ENCODE measurements at places on chromosomes 6 and 20.

DNA sequence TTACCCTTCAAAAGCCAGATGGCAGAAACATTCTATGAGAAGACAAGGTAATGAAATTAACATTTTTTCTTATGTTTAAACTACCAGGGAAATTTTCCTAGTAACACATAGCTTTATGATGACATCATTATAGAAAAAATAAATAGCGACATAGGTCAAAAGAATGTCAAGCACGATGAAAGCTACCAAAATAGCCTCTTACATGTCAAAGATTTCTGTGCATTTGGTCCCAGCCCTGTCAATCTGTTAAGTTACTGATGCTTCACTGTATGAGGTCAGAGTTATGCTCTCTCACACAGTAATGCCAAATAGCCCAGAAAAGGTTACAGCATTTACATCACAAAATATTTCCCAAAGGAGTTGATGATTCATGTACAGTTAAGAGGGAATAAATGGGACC is 199.8 kb upstream of the DEFB112 start:
- peak; percentile 4 for DNase-seq

DNA sequence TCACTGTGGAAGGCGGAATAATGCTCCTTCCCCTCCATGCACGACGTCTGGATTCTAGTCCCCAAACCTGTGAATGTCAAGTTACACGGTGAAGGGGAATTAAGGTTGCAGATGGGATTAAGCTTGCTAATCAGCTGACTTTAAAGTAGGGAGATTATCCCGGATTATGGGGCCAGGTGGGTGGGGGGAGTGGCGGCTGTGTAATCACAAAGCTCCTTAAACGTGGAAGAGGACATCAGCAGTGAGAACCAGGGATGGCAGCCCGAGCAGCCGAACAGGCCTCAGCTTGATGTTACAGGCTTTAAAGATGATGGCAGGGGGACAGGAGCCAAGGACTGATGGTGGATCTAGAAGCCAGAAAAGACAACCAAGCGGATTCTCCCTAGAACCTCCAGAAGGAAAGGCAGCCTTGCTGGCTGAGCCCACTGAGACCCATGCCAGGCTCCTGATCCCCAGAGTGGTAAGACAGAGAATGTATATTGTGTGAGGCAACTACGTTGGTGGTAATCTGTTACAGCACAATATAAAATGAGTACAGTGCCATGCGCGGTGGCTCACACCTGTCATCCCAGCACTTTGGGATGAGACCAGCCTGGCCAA is 117.5 kb downstream of the SCML4 start:
- DNase-seq: no peak

DNA sequence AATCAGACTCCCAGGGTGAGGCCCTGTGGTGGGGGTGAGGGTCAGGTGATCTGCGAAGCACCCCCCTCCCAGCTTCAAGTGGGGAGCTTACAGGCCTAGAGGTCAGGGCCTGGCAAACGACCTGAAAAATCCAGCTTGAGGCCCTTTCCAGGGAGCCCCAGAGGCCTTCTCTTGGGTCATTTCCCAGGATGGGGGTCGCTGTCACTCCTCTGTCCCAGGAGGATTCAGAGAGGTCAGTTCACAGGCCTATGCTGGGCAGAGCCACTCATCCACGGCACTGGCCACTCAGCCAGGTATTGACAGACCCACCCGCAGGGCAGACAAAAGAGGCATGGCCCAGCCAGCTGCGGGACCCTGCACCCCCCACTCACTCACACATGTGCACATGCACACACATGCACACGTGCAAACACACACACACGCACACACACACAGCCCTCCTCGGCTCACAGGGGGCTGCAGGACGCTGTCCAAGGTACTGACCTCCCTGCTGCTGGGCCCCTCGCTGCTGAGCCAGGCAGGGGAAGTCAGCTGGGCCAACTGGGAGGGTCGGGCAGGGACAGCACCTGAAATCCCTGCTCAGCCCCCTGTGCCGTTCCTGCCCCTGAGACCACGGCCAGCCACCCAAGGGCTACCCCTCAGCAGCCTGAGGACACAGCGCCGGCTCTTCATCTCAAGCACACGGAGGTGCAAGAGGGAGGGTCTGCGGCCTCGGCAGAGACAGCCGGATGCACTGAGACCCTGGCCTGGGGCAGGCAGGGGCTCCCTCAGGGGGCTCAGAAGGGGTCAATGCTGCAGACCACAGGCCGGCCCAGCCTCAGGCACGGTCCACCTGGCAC is 113.8 kb downstream of the TAF4 start:
- no peak for DNase-seq

- DNase-seq: peak; percentile 78
These were observed 211.1 kb downstream of the ANKRD60 start for GRCh38 chr20:58017231-58017969.

GRCh38 chr6:156952401-156952800 is 175.2 kb downstream of the ARID1B start:
- no peak for DNase-seq

GRCh38 chr20:33076662-33077372 is 2.6 kb upstream of the BPIFB4 start:
- DNase-seq: no peak

DNA sequence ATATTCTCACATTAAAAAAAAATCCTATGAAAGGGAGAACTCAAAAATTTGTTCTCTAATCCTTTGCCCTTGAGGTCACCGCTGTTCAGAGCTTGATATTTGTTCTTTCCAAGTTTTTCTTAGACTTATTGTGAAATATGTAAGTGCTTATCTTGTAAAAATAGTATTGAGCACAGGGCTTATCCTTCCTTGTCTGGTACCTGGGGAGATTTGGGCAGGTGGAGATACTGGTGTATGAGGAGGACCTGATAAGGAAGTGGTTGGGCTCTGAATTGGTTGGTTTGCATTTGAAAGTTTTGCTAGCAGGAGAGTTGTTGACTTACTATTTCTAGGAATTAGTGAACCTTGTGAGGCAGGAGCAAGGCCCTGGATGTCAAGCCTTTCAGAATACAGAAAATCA is 28.9 kb upstream of the ANKEF1 start:
- DNase-seq: no peak

DNA sequence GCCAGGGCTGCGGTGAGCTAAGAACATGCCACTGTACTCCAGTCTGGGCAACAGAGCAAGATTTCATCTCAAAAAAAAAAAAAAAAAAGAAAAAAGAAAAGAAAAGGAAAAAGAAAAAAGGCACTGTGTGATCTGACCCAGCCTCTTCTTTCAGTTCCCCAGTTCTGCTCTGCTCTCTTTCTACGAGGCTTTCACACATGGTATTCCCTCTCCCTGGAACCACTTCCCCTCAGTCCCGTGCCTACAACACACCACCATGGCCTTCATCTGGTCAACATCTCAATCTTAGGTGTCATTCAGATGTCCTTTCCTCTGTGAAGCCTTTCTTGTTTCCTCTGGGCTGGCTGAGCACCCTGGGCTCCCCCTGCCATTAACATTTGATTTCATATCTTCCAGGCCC is 2.3 kb upstream of the DSN1 start:
- no peak for DNase-seq

- DNase-seq: peak; percentile 49
These were observed 56.9 kb upstream of the CD2AP start for GRCh38 chr6:47420394-47421371.

- no peak for DNase-seq
These were observed 52.5 kb upstream of the HECA start for GRCh38 chr6:139082370-139082769.

DNA sequence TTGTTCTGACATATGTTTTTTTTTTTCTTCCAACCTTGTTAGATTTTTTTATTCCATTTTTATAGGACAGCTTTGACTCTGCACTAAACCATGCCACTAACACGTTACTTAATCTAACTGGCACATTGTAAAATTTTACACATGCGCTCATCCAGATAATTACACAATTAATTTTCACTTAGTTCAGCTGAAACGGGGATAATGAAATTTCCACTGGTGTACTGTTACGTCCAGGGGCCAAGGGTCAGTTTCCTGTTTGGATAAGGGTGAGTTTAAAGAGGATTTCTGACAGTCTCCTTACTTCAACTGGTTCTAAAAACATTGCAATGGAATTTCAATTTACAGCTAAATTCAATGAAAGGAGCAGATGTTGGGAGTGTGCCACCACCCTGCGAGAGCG is 221.8 kb upstream of the CEP162 start:
- no peak for DNase-seq

DNA sequence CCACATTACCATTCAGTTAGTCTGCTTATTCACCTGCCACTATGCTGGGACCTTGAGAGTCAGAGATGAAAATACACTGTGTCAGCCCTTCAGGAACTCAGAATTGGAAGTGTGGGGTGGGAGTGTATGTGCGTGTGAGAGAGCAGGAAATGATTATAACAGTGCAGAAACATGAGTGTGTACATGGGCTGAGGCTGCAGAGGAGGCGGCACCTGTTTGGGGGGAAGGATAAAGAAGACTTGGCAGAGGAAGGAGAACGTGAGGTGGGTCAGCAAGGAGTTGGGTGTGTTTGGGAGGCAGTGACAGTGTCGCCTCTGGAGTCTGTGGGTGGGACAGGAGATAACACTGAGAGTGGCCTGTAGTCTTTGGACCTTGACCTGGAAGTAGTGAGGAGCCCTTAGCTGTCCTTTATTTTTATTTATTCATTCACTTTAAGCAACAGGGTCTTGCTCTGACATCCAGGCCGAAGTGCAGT is 3.1 kb downstream of the CHMP4B start:
- no peak for DNase-seq
